ENCODE measurements at places on chromosomes 1 and 21.

GRCh38 chr1:17005365-17005740 lies 6.4 kb downstream of the ATP13A2 start:
- DNase-seq: no peak

DNA sequence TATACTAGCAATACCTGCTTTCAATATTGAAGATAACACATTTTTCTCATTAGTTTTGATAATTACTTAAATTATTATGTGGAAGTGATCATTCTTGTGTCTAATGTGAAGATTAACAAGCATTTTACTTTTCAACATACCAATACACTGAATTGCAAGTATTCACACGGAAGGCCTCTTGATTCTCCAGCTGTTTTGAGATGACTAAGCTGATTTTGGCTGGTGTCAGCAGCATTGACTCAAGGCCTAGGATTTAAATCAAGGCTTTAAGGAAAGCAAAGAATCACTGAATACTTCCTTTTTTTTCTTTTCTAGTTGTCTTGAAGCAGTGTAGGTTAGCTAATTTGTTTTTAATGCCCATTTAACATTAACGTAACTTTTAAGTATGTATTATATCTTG lies 373.7 kb downstream of the SRGAP2C start:
- peak; percentile 80 for DNase-seq

DNA sequence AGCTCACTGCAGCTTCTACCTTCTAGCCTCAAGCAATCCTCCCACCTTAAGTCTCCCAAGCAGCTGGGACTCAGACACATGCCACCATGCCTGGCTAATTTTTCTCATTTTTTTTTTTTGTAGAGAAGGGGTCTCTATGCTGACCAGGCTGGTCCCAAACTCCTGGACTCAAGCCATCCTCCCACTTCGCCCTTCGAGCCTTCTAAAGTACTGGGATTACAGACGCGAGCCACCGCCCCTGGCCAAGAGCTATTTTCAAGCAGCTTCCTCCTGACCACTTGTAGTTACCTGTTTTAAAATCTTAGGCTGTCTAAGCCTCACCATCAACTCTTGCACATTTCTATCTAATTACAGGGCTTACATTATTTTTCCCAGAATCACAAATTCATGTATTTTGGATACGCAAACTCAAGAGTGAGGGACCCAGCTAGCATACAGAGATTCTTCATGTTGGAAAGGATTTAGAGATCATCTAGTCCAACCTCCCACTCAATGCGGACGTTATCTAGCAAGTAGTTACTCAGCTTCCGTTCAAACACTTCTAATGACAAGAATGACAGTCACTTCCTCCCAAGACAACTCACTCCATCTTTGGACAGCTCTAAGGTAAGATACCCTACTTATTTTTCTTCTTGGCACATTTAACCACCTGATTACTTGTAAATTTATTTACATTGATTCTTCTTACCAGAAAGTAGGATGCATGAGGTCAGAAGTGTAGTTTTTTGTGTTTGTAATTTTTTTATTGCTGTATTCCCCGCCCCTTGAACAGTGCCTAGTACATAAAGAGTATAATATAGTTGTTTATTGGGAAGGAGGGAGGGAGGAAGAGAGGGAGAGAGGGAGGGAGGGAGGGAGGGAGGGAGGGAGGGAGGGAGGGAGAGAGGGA lies 65.4 kb downstream of the LUZP1 start:
- peak; percentile 88 for DNase-seq

- DNase-seq: peak; percentile 53
Observed at GRCh38 chr1:35120458-35121133, 41.4 kb downstream of the ZMYM1 start.

DNA sequence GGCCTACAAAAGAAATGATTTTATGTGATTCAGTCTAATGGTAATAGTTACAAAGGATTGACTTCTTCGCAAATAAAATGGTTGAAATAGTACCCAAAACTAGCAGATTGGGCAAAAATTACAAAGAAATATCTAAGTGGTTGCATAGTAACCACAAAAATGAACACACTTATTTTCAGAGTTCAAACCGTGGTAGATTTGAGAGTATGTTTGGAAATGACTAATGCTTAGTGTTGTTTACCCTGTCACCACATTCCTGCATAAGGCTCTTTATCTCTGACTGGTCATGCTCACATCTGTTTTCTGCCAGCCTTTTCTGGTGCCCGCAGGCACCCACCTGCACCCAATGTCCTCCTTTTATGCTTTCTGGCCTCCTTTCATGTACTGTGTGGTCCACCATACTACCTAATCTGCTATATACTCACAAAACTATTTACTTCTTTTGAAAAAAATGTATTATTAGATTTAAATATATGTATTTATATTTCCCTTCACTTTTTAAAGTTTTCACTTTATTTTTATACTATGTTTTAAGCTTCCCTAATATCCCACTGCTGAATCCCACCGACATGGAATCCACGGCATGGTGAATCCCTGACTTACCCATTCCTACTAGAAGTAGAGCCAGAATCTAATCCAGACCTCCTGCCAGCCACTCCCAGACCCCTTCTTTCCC lies 30.3 kb downstream of the PTPRC start:
- DNase-seq: peak; percentile 92

- DNase-seq: no peak
Observed at GRCh38 chr1:230211436-230212145, 144.6 kb downstream of the GALNT2 start.

GRCh38 chr21:14768042-14768441 lies 221.9 kb upstream of the SAMSN1 start:
- peak; percentile 16 for DNase-seq

- DNase-seq: no peak
Observed at GRCh38 chr1:194355488-194356106, 1169.2 kb upstream of the B3GALT2 start.

GRCh38 chr21:36425286-36425685 lies 40.1 kb downstream of the CHAF1B start:
- no peak for DNase-seq

- DNase-seq: peak; percentile 65
Observed at GRCh38 chr1:41222496-41222895, 19.6 kb downstream of the SCMH1 start.

DNA sequence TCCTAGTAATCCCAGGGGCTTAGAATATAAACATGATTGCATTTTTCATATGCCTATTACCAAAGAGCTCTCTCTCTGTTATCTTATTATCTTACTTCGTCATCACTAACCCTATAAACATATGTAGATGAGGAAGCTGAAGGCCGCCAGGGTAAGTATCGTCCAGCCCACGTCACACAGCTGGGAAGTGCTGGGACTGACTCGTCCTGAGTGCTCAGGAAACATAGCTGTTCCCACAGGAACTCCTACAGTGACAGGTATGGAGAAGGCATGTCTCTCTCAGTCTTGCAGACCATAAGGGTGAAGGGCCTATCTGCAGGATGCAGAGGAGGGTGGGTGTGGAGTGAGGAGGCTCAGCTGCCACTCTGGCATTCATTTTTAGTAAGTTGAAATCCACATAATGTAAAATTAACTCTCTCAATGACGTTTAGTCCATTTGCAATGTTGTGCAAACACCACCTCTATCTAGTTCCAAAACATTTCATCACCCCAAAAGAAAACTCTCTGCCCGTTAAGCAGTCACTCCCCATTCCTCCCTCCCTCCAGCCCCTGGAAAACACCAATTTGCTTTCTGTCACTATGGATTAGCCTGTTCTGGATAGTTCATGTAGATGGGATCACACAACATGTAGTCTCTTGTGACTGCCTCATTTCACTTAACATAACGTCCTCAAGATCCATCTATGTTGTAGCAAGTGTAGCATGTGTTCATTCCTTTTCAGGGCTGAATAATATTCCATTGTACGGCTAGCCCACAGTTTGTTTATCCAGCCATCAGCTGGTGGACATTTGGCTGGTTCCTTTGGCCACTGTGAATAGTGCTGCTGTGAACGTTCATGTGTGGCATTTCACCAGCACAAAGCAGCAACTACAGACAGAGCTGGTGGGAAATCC lies 68.3 kb downstream of the TCP10L start:
- peak; percentile 29 for DNase-seq

DNA sequence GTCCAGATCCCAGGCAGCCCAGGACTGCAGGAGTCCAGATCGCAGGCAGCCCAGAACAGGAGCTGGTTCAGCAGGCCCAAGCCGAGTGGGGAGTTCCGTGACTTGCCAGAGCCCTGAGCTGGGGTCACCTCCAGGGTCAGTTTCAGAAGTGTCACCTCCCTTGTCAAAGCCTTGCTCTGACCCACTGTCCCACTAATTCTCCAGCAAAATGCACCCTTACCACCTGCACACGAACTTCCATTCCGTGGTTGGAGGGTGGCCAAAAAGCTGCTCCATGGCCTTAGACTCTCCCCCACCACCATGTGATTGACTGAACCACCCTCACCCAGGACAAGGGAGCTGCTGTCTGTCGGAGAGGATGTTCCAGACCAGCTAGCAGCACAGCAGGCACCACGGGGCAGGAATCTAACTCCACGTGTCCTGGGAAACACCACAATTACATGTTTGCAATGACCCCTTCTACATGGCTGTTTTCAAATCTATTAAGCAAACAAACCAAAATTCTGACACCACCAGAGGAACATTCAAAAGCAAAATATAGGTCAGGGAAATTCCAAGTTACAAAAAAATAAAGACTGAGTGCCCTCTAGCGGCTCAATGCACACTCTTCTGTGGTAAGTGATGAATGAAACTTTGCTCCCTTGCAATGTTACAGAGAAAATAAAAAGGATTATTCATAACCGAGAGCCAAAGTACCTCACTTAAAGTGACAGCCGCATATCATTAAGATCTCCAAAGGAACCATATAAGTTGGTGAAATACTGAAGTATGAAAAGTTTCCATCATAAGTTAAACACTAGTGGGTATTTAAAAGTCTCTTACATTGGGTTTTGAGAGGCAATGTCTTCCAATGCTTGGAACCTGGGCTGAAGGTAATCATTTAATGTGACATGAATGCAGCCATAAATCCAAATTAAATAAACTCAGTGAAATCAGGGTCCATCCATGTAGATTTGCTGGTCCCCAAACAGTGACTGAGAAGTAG lies 76.3 kb downstream of the NPHP4 start:
- DNase-seq: peak; percentile 19

- DNase-seq: peak; percentile 24
Observed at GRCh38 chr1:111990878-111991718, 1.6 kb upstream of the KCND3 start.

DNA sequence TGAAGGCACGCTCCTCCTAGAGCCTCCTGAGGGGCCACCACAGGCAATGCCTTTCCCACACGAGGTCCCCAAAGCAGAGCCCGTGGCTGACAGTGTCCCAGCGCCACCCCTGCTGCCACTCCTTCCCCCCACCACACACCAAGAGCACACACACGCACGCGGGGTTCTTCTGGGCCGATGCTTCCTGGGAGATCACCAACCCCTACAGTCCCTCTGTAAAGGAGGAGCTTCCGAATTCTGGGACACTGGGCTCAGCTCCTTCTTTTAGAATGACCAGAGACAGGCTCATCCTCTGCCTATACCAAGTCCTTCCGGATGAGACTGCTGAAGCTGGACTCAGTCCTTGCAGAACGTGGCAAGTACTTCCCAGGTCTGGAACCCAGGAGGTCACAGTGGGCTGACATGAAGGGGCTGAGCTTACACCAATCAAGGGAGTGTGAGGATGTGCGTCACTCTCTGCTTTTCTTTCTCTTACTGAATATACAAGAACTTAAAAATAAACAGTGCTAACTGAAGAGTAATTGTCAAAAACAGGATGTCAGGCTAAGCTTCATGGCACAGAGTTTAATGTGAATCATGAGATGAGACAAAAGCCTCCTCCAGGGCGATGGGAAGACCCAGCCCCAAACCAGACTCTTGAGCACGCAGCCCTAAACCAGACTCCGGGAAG lies 12.7 kb downstream of the SSU72 start:
- no peak for DNase-seq

- peak; percentile 75 for DNase-seq
Observed at GRCh38 chr1:26161415-26162219, 2.7 kb downstream of the FAM110D start.

DNA sequence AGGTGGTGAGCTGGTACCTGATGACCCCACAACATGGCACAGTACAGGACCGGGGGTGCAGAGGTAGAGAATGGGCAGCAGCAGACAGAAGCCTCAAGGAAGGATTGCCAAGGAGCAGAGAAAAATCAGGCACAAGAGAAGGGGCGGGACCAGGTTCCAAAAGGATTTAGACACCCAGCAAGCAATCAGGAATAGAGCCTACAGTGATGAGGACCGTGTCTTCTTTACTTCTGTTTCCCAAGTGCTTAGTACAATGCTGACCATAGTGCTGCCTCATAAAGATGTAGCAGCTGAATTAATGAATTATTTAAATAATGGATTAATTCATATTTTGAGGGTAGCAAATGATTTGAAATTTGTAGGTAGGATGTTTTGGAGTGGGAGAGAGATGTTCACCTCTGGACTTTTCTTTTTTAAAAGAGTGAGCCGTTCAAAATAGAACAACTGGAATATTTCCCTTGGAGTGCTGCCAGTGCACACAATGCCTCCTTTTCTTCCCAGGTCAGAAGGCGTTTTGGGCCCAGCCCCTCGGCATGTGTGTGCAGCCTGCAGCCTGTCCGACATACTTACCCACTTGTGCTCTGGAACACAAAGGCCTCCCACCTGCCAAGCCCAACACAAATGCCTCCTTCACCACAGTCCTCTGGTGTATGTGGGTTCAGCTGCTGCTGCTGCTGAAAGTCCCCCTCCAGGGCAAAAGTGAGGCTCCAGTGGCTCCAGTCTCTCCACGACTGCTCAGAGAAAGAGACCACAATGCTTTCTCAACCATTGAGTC lies 19.6 kb downstream of the KANK4 start:
- no peak for DNase-seq

GRCh38 chr1:9859281-9860014 lies 35.7 kb upstream of the CLSTN1 start:
- DNase-seq: no peak

GRCh38 chr1:212884592-212884991 lies 26.5 kb downstream of the FLVCR1 start:
- no peak for DNase-seq

GRCh38 chr1:186178426-186179043 lies 196.5 kb downstream of the TPR start:
- DNase-seq: no peak

- no peak for DNase-seq
Observed at GRCh38 chr21:46108827-46109312, 11.0 kb downstream of the COL6A2 start.

- DNase-seq: no peak
Observed at GRCh38 chr1:176499671-176500070, 36.7 kb downstream of the PAPPA2 start.

GRCh38 chr21:35833991-35834390 lies 226.3 kb downstream of the SETD4 start:
- no peak for DNase-seq

GRCh38 chr1:113721010-113721409 lies 38.3 kb downstream of the PHTF1 start:
- peak; percentile 45 for DNase-seq

DNA sequence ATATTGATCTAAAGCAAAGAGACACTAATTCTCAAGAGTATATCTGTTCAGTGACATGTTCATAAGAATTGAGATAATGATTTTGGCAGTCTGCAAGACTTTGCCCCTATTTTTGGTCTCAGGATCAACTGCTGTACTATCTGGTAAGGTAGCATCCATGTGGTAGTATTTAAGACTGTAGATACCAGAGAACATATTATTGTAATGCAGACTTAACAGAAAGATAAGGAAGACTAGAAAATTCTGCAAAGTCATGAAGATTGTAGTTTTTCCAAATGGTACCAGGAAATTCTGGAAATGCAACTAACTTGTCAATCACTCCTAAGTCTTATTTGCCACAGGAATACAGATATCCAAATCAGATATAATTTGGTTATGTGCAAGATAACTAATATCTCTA lies 35.1 kb downstream of the RNF2 start:
- DNase-seq: no peak

GRCh38 chr21:25871566-25871965 lies 136.8 kb downstream of the GABPA start:
- DNase-seq: no peak
